Hematopoietic multipotent progenitor cell treated with erythropoietin and hydrocortisone succinate and interleukin-3 and kit ligand, for 17 days (in vitro differentiated cells): ENCODE measurements at places on chromosomes 6 and 20.

DNA sequence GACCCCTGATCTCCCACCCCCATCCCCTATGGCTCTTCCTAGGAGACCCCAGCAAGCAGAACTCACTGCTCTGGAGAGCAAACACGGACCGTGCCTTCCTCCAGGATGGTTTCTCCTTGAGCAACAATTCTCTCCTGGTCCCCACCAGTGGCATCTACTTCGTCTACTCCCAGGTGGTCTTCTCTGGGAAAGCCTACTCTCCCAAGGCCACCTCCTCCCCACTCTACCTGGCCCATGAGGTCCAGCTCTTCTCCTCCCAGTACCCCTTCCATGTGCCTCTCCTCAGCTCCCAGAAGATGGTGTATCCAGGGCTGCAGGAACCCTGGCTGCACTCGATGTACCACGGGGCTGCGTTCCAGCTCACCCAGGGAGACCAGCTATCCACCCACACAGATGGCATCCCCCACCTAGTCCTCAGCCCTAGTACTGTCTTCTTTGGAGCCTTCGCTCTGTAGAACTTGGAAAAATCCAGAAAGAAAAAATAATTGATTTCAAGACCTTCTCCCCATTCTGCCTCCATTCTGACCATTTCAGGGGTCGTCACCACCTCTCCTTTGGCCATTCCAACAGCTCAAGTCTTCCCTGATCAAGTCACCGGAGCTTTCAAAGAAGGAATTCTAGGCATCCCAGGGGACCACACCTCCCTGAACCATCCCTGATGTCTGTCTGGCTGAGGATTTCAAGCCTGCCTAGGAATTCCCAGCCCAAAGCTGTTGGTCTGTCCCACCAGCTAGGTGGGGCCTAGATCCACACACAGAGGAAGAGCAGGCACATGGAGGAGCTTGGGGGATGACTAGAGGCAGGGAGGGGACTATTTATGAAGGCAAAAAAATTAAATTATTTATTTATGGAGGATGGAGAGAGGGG is 1.4 kb downstream of the LTA start:
- no peak for DNase-seq

GRCh38 chr6:116461331-116461931 is at the start of gene CALHM6:
CALHM6 (plus strand) TSS chr6:116461375; CDS start chr6:116461930, 555 bp downstream.
- no peak for DNase-seq

DNA sequence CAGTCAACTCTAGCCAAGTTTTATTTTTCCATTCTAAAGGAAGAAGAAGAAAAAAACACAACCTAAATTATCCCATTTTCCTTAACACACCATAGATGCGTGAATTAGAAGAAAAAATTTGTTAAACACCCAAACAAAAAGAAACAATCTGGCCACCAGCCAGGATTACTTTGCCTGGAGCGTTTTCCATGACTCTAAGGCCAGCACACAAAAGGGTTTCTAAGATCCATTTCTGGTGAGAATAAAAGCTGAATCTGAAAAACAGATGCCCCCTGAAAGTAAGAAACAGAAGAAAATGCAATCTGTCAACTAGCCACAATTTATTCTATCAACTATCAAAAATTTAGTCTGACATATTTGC is 267.2 kb upstream of the SULF2 start:
- DNase-seq: no peak

DNA sequence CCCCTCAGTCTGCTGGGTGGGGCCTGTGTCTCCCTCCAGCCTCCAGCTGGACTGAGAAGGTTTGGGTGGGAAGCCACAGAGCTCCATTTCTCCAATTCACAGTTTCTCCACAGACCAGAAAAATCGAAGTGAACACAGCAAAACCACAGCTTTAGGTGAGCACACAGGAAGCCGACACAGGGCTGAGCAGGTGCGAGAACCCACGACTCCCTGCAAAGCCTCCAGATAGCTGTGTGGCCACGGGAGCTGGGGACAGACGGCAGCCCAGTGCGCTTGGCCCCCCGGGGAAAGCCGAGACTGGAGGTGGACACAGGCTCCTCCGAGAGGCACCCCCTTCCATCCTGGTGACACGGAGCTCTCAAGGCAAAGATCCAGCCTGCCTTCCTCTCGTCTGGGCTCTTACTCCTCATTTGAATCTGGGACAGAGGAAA is 29.0 kb upstream of the MPC1 start:
- DNase-seq: no peak

- DNase-seq: no peak
These were observed 54.2 kb downstream of the REV3L start for GRCh38 chr6:111428811-111429210.

DNA sequence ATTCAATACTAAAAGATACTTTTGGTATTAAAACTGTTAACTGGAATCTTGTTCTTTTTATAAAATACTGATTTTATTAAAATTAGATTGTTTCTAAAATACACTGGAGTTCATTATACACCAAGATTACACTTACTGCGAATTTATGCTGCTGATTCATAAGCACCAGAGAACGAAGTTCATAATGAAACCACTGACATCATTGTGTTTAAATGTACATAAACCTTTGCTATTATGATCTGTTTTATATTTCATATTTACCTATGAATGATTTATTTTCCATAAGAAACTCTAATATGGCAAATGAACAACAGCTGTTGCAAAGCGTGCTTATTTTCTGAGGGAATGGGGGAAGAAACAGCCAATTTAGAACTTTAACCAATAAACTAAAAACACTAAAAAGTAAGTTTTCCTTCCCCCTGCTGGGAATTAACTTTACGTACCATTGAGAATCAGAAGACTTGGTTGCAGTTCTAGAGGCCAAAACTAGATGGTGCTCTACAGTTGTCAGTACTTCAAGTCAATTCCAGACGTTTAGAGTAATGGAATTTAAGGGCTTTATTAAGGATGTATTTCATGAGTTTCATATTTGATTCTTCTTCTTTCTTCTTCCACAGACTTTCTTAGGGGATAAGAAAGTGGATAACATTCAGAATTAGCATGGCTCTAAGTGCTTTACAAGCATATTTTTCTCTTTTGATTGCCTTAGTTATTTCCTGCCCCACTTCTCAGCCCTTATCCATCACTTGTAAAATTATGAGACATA is 30.8 kb upstream of the COL19A1 start:
- peak; percentile 18 for DNase-seq

- no peak for DNase-seq
These were observed 559 bp downstream of the APMAP start for GRCh38 chr20:24991897-24992486.

- no peak for DNase-seq
These were observed 23.9 kb downstream of the PAX1 start for GRCh38 chr20:21729316-21729715.

- DNase-seq: no peak
These were observed 43.4 kb downstream of the ZHX3 start for GRCh38 chr20:41274152-41274551.
